ENCODE measurements at places on chromosomes 6 and 20.

- DNase-seq, result no peak
Measured at GRCh38 chr20:60395991-60396390, 437.8 kb downstream of the CDH26 start.

DNA sequence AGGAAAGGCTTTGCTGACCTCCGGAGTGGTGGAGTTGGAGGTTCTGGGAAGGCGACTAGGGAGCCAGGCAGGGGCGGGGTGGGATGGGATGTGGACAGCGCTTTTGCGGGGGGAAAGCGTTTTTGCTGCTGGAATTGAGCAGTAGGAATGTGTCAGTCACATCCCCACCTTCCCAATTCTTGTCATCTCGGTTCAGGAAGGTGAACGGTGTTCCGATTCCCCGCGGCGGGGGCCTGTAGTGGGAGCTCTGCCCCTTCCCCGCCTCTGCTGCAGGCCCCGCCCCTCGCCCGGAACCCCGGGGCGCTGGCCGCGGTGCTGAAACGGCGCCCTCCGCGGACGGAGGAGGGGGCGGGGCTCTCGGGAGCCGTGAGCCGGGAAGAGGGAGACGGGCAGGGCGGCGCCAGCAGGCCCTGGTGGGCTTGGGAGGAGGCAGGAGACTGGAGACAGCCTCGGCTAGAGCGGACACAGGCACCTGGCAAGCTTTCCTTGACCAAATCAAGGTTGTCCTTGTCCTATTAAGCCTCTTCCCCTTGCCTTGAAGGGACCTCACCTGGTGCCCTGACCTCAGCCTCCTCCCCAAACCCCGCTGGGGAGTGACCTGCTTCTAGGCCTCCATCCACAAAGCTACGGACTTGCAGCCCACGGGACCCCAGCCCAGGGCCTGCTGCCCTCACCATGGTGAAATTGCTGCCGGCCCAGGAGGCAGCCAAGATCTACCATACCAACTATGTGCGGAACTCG lies at the start of gene LHFPL5:
Gene LHFPL5 (plus strand): TSS at position 357 of the 741 bp plus-strand sequence. CDS start 319 bp downstream, at position 676.
- DNase-seq, result no peak

DNA sequence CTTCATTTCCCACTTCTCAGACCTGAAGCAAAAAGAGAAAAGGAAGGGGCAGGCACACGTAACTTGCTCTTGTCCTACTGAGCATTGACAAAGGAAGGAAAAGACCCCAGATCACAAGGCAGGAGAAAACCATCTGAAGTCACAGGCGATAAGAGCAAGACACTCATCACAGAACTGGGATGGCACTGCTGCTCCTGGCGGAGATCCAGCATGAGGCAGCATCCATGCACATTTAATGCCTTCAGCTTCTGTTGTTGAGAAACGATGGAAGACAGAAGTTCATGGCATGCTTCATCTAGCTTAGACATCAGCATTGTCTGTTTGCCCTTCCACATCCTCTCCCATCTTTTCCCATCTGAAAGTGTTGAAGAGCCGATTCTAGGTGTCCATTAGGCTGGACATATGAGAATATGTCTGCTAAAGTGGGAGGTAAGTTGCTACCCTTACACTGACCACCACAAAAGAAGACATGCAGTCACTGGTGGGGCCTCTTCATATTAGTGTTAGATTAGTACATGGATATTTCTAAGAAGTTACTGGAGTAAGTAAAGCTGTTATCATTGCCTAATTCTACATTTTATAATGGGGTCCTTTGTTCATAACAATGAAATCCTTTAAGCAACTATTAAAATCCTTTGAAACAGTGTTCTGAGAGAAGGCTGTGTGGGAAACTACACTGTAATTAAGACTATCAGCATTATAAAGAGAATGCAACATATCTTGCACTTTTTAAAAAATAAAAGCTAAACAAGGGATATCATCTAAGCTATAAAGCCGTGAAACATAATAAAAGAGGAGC lies 618.5 kb downstream of the C6orf118 start:
- no peak for DNase-seq

DNA sequence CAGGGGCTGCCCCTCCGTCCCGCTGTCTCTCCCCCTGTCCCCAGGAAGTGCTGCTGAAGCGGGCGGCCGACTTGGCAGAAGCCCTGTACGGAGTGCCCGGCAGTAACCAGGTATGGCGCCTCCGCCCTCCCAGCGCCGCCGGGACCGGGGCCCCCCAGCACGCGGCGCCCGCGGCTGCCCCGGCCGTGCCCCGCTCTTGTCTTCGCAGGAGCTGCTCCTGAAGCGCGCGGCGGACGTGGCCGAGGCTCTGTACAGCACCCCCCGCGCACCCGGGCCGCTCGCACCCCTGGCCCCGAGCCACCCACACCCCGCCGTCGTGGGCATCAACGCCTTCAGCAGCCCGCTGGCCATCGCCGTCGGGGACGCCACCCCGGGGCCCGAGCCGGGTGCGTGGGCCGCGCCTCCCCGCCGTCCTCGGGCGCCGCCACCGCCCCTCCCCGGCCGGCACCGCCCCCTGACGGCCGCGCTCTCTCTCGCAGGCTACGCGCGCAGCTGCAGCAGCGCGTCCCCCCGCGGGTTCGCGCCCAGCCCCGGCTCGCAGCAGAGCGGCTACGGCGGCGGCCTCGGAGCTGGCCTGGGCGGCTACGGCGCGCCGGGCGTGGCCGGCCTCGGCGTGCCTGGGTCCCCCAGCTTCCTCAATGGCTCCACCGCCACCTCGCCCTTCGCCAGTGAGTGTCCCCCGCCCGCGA lies 48.4 kb downstream of the CPXM1 start:
- no peak for DNase-seq

DNA sequence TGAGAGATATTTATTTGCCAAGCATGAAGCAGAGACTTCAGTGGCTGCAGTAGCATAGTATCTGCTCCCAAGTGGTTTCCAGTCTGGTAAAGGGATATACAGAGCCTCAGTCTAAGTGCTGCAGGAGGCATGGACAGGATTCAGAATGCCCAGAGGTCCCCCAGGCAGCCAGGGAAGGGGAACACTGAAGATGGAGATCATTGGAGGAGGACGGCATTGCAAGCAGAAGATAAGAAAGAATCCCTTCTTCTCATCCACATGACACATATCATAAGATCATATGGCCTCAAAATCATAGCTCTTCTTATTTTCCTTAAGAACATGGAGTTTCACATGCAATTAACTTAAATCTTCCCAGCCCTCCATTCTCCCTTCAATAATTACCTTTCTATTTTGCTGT lies 136.1 kb downstream of the KCNQ5 start:
- DNase-seq, result no peak

GRCh38 chr6:99711925-99712324 lies 105.3 kb downstream of the PRDM13 start:
- no peak for DNase-seq

GRCh38 chr6:139695361-139695760 lies 320.9 kb upstream of the CITED2 start:
- DNase-seq, result no peak

DNA sequence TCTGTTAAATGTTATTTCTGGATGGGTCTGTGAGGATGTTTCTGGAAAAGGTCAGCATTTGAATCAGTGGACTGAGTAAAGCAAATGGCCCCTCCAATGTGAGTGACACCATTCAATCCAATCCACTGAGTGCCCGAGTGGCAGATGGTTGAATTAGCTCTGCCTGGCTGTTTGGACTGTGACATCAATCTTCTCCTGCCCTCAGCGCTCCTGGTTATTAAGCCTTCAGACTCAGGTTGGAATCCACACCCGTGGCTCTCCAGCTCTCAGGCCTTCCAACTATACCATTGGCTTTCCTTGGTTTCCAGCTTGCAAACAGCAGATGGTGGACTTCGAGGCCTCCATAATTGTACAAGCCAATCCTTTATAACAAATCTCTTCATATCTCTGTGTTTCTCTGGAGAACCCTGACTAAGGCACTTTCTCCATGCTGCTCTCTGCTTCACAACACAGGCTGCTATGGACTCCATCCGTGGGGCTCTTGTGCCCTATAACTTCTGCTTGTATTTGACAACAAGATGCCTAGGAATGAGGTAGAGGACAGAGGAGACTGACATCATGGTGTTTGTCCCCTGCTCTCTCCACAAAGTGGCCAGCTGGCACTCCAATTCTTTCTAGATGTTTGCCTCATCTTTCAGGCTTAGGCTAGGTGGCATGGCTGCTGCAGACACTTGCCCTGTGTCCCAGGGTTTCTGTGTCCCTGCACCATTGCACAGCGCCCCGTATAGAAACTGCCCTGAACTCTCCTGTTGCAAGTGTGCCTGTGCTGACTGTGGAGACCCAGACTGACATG lies 4.8 kb upstream of the CSTL1 start:
- DNase-seq, result no peak

- no peak for DNase-seq
Measured at GRCh38 chr6:3875486-3875885, 26.3 kb downstream of the FAM50B start.

DNA sequence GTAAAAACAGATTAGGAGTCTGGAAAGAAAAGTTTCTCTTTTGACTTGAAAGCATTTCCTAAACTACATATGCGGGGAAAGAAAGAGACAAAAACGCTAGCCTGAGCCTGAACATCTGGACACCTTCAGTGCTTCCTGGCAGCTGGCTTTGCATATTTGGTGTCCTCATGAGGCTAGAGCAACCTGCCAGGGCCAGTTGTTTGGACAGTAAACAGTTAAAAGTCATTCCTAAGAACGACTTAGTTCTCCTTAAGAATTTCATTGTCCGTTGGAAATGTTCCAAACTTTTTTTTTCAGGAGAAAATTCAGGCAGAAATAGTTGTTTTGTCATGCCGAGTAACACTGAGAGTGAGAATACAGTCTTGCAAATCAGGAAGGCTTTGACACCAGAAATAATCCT lies 199.8 kb downstream of the SMOC2 start:
- no peak for DNase-seq

DNA sequence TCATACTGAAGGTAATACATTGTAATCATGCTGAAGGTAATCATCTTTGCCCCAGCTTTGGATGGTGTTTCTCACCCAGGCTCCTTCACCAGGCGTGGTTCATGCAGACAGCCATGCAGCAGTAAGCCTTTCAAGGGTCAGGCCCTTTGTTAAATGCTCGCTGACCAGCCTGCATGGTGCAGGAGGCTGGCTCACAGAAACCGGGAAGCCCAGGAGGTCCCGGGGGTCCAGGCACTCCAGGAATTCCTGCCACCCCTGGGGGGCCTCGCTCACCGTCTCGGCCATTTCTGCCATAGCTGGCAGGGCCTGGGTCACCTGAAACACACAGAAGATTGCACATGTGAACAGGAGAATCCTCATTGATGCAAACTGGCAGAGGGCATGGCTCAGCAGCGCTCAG lies 86.1 kb downstream of the COL9A1 start:
- DNase-seq, result no peak

GRCh38 chr6:148868314-148868713 lies 121.5 kb downstream of the UST start:
- DNase-seq, result no peak

DNA sequence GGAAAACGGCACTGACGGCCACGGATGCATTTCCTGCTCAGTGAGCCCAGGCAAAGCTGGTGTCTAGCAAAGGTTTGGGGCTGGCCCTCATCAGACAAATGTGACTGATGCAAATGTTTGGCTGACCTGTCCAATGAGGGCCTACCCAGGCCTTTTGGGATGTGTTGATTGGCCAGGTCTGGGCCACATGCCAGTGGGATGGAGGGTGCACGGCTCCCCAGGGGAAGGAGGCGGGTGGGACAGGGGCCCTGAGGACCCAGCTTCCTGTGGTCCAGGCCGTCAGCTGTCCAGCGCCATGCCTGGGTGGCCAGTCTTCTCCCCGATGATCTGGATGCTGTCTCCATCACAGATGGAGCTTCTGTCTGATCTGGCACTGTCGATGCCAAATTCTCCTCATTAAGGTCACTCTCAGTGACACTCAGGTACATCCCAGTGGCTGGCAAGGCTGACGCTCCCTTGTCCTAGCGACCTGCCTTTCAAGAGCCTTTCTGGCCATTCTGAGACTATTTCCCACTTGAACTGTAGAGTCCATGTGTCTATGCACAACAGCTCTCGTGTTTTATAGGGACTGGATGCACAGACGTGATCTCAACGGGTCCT lies 43.0 kb downstream of the NTSR1 start:
- DNase-seq, result no peak

DNA sequence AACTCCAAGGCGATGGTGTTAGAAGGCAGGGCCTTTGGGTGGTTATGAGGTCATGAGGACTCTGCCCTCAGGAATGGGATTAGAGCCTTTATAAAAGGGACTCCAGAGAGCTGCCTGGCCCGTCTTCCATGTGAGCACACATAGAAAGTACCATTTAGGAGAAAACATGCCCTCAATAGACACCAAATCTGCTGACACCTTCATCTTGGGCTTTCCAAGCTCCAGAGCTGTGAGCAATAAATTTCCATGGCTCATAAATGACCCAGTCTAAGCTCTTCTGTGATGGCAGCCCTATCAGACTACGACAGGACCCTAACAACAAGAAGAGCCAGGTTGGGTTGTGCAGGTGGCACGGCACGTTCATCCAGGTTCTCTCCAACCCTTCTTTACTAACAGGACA lies 189.5 kb downstream of the CDH4 start:
- no peak for DNase-seq

DNA sequence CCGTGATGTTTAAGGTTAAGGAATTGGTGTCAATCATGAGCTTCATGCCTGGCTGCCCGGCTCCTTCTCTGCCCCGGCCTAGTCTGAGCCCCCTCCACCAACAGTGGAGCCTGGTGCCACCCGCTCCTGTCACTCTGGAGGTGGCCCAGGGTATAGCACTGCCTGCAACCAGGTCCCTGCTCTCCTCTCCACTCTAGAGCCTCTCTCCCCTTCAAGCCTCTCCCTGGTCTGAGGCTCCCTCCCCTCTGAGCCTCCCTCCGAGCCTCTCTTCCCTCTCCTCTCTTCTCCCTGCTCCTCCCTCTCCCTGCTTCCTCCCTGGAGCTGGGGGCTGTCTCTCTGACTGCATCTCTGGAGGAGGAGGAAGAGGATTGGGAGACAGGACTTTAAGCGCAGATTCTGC lies 31.3 kb upstream of the MRGBP start:
- DNase-seq, result no peak

DNA sequence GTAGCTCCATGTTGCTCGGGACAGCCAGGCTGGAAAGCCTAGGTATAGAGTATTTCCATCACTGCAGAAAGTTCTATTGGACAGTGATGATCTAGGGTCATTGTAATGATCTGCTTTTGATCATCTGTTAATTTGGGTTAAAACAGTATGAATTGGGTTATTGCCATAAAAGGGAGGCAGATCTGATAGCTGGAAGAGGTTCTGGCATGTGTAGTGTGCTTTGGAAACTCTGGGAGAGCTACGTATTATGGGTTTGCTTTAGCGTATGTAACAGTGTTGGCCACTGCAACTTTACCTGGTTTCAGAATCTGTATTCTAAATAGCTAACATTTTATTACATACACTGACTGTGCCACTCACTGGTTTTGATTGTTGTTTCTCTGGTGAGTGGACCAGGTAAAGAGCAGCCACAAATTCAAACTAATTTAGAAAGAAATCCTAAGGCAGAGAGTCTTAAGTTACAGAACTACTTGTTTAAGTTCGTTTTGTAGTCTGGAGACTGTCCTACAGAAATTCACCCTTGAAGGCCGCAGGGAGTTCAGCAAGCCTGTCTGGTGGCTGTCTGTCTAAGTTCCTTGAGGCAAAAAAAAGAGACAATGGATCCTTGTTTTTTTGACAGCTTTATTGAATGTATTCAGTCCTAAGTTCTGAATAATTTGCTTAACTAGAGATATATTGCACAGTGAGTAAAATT lies 300.3 kb downstream of the PRL start:
- DNase-seq, result no peak

GRCh38 chr6:54587277-54587676 lies 259.3 kb upstream of the FAM83B start:
- DNase-seq, result no peak
